ENCODE measurements at places on chromosomes 16 and 17. TPM values are rescaled to one million over a fixed set of nuclear protein-coding genes. Genes with fewer than 3 reads are reported as not detected.

The TEX14 gene
- total RNA-seq = not detected

DNA sequence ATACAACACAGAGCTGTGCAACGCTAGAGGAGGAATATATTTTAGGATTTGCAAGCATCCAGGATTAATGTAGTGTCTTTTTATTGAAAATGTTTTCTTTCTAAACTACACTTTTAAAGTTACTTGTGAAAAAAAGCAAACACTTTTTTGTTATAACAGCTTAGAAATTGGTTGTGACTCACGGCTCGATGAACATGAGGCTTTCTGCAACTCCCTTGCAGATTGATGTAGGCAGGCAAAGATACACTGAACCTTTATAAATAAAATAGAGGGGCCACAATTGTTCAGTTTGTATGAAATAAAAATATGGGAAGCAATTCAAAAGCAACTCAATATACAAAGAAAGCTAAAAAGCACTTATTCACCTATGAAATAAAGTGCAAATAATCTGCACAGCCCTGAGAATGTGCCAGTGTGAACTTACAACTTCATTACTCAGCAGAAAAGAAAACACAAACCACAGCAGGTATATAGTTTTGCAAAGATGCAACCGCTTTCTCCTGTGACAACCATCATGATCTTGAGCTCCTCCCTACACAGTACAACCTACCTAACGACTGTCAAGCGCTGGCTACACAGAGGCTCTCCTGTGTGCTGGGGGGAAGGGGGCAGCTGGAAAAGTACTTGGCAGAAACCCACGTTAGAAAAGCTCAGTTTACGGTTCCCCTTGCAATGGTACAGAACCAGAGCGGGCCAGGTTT lies 948 bp downstream of the LUC7L start:
- peak; percentile 4 for DNase-seq

DNA sequence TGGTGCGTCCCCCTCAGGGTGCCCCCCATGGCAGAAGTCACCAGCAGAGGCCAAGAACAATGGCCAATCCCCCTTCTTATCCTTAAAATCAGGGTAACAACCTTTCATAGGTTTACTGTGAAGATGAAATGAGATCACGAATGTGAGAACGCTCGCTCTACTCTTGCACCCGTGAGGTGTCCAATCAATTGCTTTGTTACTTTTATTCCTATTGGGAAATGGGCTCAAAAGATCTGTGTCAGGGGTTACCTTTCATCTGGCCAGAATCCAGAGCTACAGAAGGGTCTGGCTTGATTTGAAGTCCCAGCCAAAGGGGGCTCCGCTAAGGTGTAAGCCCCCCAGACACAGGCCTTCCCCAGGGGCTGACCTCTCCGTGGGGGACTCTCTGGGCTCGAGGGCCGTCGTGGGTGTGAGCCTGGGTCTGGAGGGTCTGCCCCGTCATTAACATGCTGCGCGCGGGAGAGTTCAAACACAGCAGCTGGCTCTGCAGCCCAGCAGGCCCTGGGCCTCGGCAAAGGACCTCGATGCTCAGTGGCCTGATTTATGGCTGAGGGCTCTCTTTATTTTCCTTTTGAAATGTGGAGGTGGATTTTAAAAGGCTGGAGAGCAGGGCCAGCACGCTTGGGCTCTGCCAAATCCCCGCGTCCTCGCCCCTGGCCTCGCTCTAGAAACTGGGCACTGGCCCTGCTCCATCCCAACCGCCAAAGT lies 10.4 kb downstream of the ABR start:
- DNase-seq = no peak

DNA sequence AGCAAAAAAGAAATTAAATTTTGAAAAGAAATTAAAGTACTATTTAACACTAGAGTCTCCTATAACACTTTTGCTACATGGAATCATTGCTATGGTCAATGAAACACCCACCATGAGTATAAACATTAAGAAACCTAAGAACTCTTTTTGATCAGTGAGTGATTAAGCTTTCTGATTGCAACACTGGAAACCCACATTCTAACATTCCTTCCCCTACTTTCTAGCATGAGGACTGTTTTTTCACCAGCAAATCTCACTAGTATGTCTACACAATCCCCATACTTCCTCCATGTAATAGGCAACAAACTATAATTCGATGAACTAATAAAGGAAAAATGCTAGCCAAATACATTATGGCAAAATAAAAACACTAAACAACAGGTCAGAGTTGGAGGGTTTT lies 54.7 kb downstream of the SKAP1 start:
- no peak for DNase-seq

DNA sequence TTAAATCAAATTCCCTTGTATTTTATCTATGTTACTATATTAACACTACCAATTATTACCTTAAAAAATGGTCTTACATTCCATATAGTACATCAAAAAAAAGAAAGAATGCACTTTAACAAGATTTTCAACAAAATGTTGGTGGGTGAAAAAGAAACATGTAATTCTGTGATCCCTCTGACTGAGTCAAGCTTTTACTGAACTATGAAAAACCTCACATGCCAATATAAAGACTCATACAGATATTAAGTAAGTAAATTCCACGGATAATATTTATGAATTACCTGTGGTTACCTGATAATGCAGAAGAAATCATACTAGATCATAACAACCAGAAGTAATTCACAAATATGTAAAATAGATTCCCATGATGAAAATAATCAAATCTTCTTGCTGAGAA lies 12.4 kb downstream of the COIL start:
- DNase-seq = no peak

- DNase-seq = no peak
These were observed 2.8 kb downstream of the ASIC2 start for GRCh38 chr17:33290253-33290652.

DNA sequence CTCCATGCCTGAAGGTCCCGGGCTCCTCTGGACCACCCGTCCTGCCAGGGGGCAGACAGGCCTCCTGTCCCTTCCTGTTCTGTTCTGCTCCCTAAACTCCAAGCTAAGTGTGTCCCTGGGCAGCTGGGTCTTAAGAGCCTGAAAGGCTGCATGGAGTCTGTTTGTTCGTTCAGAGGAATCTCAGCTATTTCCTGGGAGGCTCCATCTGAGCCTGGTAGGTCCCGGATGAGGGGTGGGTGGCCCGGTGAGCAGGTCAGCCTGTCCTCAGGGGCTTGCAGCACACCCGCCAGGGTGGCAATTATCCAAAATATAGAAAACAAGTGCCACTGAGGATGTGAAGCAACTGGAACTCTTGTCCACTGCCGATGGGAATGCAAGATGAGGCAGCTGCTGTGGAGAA lies 12.6 kb downstream of the ACTG1 start:
- no peak for DNase-seq

GRCh38 chr17:74738051-74738996 lies 1.3 kb downstream of the RAB37 start:
- peak; percentile 49 for DNase-seq

DNA sequence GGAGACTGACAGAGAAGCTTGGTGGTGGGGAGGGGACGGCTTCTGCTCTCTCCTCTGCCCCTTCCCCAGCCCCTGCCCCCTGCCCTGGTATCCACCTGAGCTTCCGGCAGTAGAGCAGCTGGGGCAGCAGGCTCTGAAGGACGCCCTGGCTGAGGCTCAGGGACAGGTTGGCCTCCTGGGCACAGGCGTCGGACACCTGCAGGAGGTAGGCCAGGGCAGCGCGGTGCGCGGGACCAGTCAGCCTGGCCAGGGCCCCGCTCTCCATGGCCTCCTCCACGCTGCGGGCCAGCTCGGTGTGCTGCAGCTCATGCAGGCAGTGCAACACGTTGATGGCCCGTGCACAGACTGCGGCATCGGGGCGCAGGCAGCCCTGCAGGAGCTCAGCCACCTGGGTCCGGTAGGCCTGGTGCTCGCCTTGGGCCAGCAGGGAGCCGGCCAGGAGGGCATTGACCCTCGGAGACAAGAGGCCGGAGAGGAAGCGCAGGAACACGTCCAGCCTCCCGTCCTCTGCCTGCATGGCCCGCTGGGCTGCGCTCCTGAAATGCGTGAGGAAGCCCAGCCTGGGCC lies 14.2 kb downstream of the NLRC3 start:
- no peak for DNase-seq

DNA sequence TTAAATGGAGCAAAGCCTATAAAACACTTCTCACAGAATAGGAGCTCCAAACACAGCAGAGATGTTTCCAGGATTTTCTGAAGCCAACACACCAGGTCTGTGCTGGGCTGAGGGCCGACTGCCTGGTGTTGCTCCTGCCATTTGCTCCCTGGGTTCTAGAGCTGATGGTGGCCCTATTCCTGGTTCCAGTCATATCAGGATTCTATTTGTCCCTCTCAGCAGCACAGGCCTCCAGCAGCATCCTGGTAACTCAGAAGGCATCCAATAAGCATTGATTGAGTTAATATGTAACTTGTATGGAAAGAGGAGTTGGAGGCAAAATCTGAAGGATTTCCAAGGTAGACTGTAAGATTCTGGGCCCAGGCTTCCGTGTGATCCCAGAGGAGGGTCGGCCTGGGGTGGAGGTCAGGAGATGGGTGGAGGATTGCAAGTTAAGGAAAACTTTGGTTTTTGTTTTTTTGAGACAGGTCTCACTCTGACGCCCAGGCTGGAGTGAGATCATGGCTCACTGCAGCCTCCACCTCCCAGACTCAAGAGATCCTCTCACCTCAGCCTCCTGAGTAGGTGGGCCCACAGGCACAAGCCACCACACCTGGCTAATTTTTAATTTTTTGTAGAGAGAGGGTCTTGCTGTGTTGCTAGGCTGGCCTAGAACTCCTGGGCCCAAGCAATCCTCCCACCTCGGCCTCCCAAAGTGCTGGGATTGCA lies 5.7 kb downstream of the NUPR1 start:
- no peak for DNase-seq

GRCh38 chr16:88035292-88035691 lies 84.1 kb downstream of the BANP start:
- no peak for DNase-seq

- no peak for DNase-seq
These were observed 74.4 kb upstream of the SMIM36 start for GRCh38 chr17:55585629-55586028.

- no peak for DNase-seq
These were observed 147.0 kb upstream of the CIBAR2 start for GRCh38 chr16:85259115-85259831.

GRCh38 chr17:1755827-1756262 lies 6.0 kb upstream of the SERPINF1 start:
- DNase-seq = no peak

GRCh38 chr16:14354561-14355351 lies 275.3 kb downstream of the PARN start:
- no peak for DNase-seq

DNA sequence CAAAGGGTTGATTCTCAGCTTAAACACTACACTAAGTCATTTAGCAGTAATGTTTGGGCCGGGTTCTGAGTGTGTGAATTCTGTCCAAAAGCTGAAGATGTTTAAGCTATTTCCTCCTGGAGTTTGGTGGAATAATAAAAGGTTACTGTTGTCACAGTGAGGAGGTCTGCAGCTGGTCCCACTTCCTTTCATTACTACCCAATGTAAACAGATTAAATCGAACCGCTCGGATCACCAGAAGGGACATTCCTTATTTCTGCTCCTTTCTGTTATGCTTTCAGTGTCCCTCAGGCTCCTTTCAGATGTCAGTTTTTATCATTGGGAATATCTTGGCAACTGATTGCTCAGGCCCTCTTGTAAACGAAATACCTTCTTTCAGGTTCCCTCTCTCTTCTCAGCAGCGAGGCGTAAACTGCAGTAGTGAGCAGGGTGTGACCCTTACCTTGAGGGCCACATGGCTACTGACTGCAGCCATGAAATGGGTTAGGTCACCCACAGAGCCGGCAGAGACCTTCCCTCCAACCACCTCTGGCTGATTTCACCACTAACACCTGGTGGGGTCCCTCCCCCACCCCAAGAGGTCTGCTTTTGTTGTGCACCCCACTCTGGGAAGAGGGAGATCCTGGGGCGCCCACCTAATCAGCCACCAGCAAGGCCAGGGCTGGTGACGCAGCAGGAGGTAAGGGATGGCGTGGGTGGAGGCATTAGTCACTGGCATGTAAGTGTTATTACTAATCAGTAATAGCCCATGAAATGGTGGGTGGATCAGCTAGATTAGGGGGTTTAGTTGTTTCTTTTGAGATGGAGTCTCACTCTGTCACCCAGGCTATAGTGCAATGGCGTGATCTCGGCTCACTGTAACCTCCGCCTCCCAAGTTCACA lies 117.6 kb downstream of the VPS53 start:
- DNase-seq = peak; percentile 94

Data from Daoy (cell line).